Large intestine (tissue), 12 donors: ENCODE measurements at places on chromosomes 6 and 20. TPM values are rescaled to one million over a fixed set of nuclear protein-coding genes. Genes with fewer than 3 reads are reported as not detected.

GRCh38 chr20:740162-740561, 28.1 kb downstream of the SLC52A3 start:
- no peak overlapping the region for H3K4me3 ChIP-seq
- peaks cover 3% of the 10 kb centered on the region for H3K4me1 ChIP-seq
- no peak overlapping the region for H3K27ac ChIP-seq
- no peaks in the 10 kb centered on the region for H3K27me3 ChIP-seq
- peak; percentile 69 for DNase-seq

DNA sequence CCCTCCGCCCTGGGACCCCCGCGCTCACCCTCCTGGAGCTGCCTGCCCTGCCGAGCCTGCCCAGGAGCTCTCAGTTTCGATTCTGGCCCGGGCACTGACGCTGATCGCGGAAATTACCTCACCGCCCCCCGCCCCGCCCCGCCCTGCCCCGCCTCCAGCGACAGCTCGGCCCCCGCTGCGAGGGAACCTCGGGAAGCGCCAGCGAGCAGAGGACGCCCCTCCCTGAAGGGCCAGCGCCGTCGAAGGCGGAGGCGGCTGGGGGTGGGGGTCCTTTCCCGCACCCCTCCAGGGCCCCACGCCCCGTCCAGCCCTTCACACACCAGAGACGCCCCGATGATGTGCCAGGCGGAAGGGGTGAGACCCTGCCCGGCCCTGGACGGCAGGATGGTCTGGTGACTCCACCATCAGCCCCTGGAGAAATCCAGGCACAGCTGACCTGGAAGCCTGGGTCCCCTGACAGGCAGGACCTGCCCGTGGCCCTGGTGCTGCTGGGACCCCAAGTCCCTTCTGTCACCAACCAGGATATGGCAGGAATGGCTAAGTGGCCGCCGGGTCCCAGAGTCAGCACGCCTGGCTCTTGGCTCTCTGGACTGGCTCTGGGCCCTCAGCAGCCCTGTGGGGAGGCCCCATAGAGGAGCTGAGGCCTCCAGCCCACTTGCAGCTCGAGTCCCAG, at the start of gene HELZ2:
TSS of gene HELZ2 (minus strand) at position 84 of the 673 bp plus-strand sequence. CDS start 1,854 bp downstream, outside the sequence.
- H3K4me3 ChIP-seq = peak within 1 kb of the TSS; percentile 79
- peak within 1 kb of the TSS; percentile 12 for H3K27ac ChIP-seq
- peak; percentile 77 for DNase-seq
- H3K4me1 ChIP-seq = peaks cover 8% of the 10 kb centered on the region
- peaks cover 4% of the 10 kb centered on the region for H3K36me3 ChIP-seq

- no peak for DNase-seq
- no peaks in the 10 kb centered on the region for H3K27me3 ChIP-seq
- H3K4me3 ChIP-seq = no peak overlapping the region
- H3K36me3 ChIP-seq = no peaks in the 10 kb centered on the region
Observed at GRCh38 chr6:93575495-93576267, 156.3 kb upstream of the EPHA7 start.

GRCh38 chr6:69825904-69826303, 29.1 kb upstream of the LMBRD1 start:
- no peak overlapping the region for H3K4me3 ChIP-seq
- no peaks in the 10 kb centered on the region for H3K27me3 ChIP-seq
- no peak overlapping the region for H3K27ac ChIP-seq

DNA sequence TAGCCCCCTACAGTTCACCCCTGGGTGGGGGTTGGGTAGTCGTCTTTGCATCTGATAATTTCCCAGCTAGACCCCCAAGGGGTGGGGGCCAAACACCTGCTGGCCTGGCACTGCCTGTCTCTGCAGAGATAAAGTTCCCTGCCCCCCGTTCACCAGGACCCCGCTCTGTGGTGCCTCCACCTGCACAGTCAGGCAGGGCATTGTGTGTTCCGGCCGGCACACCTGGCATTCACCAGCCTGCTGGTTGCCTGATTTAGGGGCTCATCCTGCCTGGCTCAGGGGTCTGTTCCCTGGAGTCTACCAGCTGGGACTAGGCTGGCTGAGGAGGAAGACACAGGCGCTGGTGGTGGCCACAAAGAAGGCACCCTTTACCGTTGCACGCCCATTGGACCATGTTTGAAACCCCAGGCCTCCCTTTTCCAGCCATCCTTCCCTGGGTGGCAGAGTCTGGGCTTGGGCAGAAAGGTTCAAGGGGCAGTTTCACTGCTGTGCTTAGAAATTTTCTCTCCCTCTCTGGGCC, 30.8 kb upstream of the SCRT2 start:
- no peaks in the 10 kb centered on the region for H3K36me3 ChIP-seq
- H3K4me1 ChIP-seq = no peaks in the 10 kb centered on the region
- peaks cover 41% of the 10 kb centered on the region for H3K27me3 ChIP-seq
- H3K4me3 ChIP-seq = no peak overlapping the region
- no peak for DNase-seq

DNA sequence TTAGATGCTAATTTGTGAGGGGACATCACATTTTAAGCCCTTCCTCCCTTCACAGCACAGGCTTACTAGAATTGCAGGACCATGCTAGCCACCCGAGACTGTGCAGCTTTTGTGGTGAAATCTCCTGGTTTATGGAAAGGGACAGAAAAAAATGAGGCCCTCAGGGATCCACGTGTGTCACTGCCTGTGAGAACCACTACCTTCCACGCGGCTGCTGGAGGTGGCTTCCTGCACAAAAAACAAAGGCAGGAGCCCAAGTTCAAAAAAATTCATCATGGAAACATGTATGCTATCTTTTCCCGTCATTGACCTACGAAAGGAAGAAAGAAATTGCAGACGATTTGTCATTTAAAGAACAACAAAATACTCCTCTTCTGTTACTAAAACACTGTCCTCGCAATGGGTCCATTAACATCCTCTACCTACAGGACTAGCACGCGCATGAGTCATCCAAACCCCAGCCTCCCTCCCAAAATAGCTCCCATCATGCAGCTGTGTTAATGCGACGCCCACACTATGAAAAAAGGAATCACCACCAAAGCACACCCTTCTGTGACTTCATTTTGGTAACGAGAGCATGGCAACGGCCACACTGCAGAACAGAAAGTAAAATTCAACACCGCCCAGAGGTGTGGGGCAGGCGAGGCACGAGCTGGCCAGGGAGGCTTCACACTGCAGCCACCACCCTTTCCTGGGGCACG, 45.7 kb downstream of the RAMACL start:
- no peak overlapping the region for H3K27ac ChIP-seq
- no peaks in the 10 kb centered on the region for H3K27me3 ChIP-seq
- no peaks in the 10 kb centered on the region for H3K4me1 ChIP-seq
- no peak for DNase-seq
- no peaks in the 10 kb centered on the region for H3K36me3 ChIP-seq

DNA sequence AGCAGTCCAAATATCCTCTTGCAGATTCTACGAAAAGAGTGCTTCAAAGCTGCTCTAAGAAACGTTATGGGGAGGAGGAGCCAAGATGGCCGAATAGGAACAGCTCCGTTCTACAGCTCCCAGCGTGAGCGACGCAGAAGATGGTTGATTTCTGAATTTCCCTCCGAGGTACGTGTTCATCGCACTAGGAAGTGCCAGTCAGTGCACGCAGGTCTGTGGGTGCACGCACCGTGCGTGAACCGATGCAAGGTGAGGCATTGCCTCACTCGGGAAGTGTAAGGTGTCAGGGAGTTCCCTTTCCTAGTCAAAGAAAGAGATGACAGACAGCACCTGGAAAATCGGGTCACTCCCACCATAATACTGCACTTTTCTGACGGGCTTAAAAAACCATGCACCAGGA, 272.1 kb upstream of the DEFB115 start:
- H3K4me1 ChIP-seq = no peaks in the 10 kb centered on the region
- DNase-seq = no peak
- H3K27me3 ChIP-seq = no peaks in the 10 kb centered on the region
- no peaks in the 10 kb centered on the region for H3K36me3 ChIP-seq
- no peak overlapping the region for H3K4me3 ChIP-seq

DNA sequence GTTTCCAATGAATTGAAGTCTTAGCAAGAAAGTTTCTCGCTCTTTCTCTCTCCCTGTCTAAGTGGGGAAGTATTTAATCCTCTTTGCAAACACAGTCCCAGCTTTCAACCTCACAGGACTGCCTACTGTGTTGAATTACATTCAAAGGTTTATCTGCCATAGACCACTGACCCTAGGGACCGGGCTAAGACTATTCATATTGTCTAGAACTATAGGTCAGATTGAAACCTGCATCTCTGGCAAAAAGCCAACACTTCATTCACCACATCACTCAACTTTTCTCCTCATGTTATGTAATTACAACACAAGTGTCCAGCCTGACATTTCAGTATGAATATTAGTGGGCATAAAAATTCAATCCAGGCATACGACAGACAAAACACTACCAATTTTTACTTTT, 314.7 kb upstream of the RSPO3 start:
- H3K27me3 ChIP-seq = no peaks in the 10 kb centered on the region
- H3K4me1 ChIP-seq = no peaks in the 10 kb centered on the region
- no peaks in the 10 kb centered on the region for H3K36me3 ChIP-seq
- no peak overlapping the region for H3K4me3 ChIP-seq
- no peak overlapping the region for H3K27ac ChIP-seq

GRCh38 chr6:78157606-78158005, 504.8 kb downstream of the MEI4 start:
- no peaks in the 10 kb centered on the region for H3K36me3 ChIP-seq
- DNase-seq = no peak
- H3K27me3 ChIP-seq = no peaks in the 10 kb centered on the region

GRCh38 chr6:20805021-20805420, 270.8 kb downstream of the CDKAL1 start:
- H3K4me3 ChIP-seq = no peak overlapping the region
- no peaks in the 10 kb centered on the region for H3K27me3 ChIP-seq
- no peaks in the 10 kb centered on the region for H3K4me1 ChIP-seq
- no peak overlapping the region for H3K27ac ChIP-seq
- H3K36me3 ChIP-seq = no peaks in the 10 kb centered on the region

DNA sequence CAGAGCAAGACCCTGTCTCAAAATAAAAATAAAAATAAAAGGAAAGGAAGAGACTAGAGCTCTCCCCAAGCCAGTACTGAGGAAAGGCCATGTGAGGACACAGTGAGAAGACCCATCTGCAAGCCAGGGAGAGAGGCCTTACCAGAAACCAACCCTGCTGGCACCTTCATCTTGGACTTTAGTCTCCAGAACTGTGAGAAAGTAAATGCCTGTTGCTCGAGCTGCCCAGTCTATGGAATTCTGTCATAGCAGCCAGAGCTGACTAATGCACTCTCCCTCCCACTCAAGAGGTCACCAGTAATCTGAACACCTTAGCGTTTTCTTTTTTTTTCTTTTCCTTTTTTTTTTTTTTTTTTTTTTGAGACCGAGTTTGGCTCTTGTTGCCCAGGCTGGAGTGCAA, 7.3 kb upstream of the PRPH2 start:
- H3K27ac ChIP-seq = no peak overlapping the region
- H3K4me1 ChIP-seq = peaks cover 5% of the 10 kb centered on the region
- DNase-seq = no peak
- no peak overlapping the region for H3K4me3 ChIP-seq

- no peak overlapping the region for H3K4me3 ChIP-seq
- H3K4me1 ChIP-seq = peaks cover 42% of the 10 kb centered on the region
- H3K36me3 ChIP-seq = no peaks in the 10 kb centered on the region
- no peak for DNase-seq
- H3K27ac ChIP-seq = no peak overlapping the region
Observed at GRCh38 chr6:14306151-14306906, 188.8 kb downstream of the CD83 start.

- H3K36me3 ChIP-seq = no peaks in the 10 kb centered on the region
- H3K27ac ChIP-seq = no peak overlapping the region
- H3K27me3 ChIP-seq = no peaks in the 10 kb centered on the region
- no peak overlapping the region for H3K4me3 ChIP-seq
Observed at GRCh38 chr20:5734602-5735001, 15.6 kb upstream of the SHLD1 start.

DNA sequence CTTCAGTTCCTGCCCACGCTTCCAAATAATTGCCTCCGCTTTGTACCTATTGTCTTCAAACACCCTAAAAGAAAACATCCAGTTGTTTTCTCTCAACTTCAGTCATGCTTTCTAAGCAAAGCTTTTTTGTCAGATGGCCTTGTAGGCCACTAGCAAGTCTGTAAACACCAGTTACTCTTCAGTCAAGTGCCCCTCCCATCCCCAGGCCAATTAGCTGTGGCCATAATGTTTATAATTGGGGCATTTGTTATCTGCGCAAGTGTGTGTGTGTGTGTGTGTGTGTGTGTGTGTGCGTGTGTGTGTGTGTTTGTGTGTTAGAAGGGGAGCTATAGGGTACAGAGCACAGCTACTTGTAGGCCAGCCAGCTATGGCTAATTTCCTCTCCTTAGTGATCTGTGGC, 272.4 kb upstream of the MARCKS start:
- no peaks in the 10 kb centered on the region for H3K27me3 ChIP-seq
- no peaks in the 10 kb centered on the region for H3K36me3 ChIP-seq
- no peak overlapping the region for H3K27ac ChIP-seq
- H3K4me3 ChIP-seq = no peak overlapping the region

DNA sequence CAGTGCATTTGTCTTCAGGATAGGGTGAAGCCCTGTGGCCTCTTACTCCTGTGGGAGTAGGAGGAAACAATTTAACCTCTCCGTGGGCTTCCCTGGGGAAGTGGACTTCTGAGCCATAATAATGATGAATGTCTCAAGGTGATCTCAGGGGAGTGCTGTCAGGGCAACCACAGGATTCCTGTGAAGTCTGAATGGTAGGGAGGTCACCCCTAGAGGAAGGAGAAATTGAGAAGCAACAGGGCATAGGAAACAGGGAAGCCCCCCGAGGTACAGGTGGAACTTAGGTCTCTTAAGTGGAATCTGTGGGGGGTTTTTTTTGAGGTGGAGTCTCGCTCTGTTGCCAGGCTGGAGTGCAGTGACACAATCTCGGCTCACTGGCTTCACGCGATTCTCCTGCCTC, 26.9 kb downstream of the STK35 start:
- H3K27ac ChIP-seq = no peak overlapping the region
- no peaks in the 10 kb centered on the region for H3K4me1 ChIP-seq
- H3K36me3 ChIP-seq = peaks cover 31% of the 10 kb centered on the region
- no peaks in the 10 kb centered on the region for H3K27me3 ChIP-seq
- no peak for DNase-seq

- H3K36me3 ChIP-seq = no peaks in the 10 kb centered on the region
- DNase-seq = no peak
- no peaks in the 10 kb centered on the region for H3K27me3 ChIP-seq
- no peak overlapping the region for H3K4me3 ChIP-seq
- no peak overlapping the region for H3K27ac ChIP-seq
Observed at GRCh38 chr6:39941138-39941537, 6.9 kb upstream of the MOCS1 start.

DNA sequence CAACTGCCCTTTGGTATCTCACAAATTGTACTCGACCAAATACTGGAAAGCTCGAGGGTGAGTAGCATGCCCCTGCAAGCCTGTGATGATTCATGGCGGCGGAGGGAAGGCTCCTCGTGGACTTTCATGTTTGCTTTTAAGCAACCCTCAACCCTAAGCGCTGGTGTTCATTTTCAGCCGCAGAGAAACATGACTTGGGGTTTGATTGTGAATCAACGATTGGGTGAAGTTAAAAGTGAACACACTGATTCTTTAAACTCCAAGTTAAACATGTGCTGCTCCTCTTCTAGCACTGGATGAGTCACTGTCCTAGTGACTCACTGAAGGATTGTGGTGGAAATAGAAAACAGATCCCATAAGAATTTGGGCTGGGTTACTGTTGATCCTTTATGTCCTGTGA, 8.3 kb downstream of the CD109 start:
- H3K4me3 ChIP-seq = no peak overlapping the region
- no peak overlapping the region for H3K27ac ChIP-seq
- H3K4me1 ChIP-seq = no peaks in the 10 kb centered on the region
- H3K27me3 ChIP-seq = peaks cover 11% of the 10 kb centered on the region
- no peaks in the 10 kb centered on the region for H3K36me3 ChIP-seq
- no peak for DNase-seq

DBNDD2 gene
- polyA plus RNA-seq = 36.1 TPM

SPATS1 gene
- not detected for polyA plus RNA-seq

SYCP2 gene
- polyA plus RNA-seq = 4.2 TPM

LY6G5B gene
- polyA plus RNA-seq = 18.7 TPM

HLA-DOB gene
- polyA plus RNA-seq = 0.94 TPM

ARMC12 gene
- polyA plus RNA-seq = 0.51 TPM

MAP7 gene
- 37.2 TPM for polyA plus RNA-seq

KIF25 gene
- polyA plus RNA-seq = 0.82 TPM

PRSS35 gene
- 9.0 TPM for polyA plus RNA-seq

SPATA25 gene
- polyA plus RNA-seq = 17.3 TPM

LKAAEAR1 gene
- polyA plus RNA-seq = 0.19 TPM
